Activated effector memory CD4-positive, alpha-beta T cell treated with Interleukin-2 at 50 U/mL for 16 hours (primary cell): ENCODE measurements at places on chromosomes 7 and 10.

- no peak for DNase-seq
Measured at GRCh38 chr7:80510021-80510420, 1.8 kb downstream of the GNAT3 start.

GRCh38 chr10:122341141-122341810, 33.2 kb upstream of the PLEKHA1 start:
- DNase-seq = no peak

GRCh38 chr7:55517191-55517633, 55.1 kb downstream of the VOPP1 start:
- no peak for DNase-seq

DNA sequence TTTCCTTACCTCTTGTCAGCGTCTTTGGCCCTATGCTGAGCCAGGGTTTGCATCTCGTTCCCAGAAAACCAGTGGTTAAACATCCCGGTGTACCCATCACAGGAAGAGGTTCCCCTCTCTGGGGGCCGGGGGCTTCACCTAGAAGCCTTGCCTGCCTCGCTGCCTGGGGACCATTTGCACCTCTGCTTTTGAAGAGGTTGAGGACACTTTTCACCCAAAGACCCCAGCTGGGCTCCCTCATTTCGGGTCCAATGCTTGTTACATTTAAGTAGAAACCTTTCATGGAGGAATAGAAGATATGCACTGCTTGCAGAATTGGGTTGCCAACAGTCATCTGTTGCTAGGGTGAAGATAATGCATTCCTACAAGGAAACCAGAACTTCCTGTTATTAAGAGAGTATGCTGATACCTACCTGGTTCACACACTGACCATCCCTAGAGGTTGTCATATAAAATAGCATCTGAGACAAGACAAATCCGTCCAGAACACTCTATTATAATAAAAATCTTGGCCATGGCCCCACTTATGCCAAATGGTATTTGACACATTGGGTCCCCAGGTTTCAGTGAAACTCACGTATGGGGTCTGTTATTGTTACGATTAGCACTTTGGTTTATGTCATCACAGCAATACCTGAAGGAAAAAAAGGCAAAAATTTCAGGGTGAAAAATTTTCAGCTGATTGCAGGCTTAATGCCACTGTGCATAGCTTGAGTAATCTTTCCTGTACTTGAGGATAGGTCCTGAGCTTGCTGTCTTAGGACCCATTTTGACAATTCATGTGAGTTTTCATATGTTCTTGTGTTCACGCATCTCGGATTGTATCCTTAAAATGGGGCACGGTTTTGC, 917 bp downstream of the ZNF365 start:
- no peak for DNase-seq

DNA sequence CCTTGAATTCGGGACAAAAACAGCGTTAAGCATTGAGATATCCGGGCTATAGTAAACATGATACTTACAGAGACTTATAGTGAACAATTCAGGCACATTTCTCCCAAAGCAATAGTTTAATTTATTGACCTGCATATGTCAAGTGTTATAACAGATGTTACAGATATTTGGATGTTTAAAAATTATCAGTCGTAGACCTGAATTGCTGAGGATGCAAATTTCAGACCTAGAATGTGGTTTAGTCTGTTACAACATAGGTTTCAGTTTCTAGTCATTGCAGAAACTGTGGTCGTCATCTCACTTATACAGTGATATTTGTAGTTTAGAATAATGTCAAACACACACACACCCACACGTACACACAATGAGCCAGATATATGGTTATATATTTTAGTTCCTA, 85.2 kb downstream of the VTI1A start:
- DNase-seq = no peak

DNA sequence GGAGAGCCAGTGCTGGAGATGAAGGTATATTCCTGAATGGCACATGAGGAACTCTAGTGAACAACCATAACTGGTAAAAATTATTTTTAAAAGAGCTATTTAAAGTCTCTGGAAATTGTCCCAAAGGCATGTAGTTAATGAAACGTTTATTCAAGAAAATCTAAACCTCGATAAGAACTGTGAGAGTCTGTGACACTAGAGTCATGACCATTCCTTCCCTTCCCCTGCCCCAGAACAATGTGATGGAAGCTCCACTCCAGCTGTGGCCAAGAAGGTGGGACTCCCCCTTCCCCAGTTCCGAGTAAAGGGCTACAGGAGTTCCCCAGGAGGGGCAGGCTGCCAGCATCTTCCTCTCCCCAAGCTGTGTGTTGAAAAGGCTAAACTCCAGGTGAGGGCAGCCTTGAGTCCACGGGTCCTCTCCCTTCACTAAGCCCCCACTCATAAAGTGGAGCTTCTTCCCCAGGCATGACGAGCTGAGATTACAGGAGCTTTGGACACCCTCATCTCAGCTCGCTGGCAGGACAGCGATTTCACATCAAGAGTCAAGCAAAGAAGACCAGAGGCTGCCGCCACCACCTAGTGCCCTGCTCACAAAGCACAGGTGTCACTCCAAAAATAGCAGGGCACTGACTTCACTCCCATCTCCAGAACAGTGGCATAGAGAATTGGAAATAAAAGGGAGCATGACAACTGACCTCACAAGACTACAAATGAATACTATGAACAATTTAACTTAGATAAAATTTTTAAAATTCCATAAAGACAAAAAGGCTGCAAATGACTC, 68.5 kb downstream of the NHLRC2 start:
- no peak for DNase-seq

DNA sequence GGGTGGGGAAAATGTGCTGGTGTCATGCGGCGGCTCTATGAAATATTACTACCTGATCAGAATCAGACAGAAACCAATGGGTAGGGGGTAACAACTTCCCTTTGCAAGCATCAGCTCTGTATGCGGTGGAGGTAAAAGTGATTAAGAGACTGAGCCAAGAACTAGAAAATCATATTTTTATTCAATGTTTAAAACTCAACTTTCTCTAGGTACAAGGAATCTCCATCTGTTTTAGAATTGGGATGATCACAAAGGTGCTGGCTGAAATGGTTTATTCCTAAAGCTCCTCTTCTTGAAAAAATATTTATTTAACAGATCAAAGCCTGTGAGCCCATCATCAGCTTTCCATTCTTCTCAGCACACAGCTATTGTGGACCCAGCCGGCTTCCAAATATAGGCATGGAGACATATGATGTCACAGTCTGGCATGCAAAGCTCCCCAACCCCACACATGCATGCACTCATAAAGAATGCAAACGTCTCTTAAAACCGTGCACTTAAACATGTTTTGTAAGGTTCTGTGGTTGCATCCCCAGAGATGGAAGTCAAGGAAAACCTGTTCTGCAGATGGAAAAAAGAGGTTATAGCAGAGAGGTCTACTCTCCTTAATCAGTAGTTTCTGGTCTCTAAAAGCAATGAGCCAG, 126.0 kb downstream of the SKIDA1 start:
- no peak for DNase-seq

GRCh38 chr7:158386866-158387545, 200.6 kb downstream of the PTPRN2 start:
- DNase-seq = no peak

GRCh38 chr7:152312316-152312715, 123.5 kb downstream of the KMT2C start:
- no peak for DNase-seq
